ENCODE measurements at places on chromosomes 2 and 18. TPM values are rescaled to one million over a fixed set of nuclear protein-coding genes. Genes with fewer than 3 reads are reported as not detected.

Gene HOXD13
- total RNA-seq: 0.27 TPM

Gene ERBB4
- total RNA-seq: not detected

Gene CYP27C1
- 4.7 TPM for total RNA-seq

Gene RUFY4
- not detected for total RNA-seq

Gene RPRD1A
- 22.2 TPM for total RNA-seq

Gene NTSR2
- not detected for total RNA-seq

Gene FAHD2B
- total RNA-seq: 11.7 TPM

Gene LDAH
- 14.4 TPM for total RNA-seq

Gene ACOXL
- not detected for total RNA-seq

Gene PLA2R1
- 1.9 TPM for total RNA-seq

Gene ATP6V1B1
- total RNA-seq: 2.7 TPM

Gene ITSN2
- 23.2 TPM for total RNA-seq

Gene LOXHD1
- total RNA-seq: not detected

Gene PRKAG3
- total RNA-seq: not detected

Gene SYT4
- total RNA-seq: not detected

Gene SCN2A
- not detected for total RNA-seq

Gene PLGLB2
- total RNA-seq: 0.23 TPM

Gene CLEC4F
- total RNA-seq: not detected

Gene PIGN
- total RNA-seq: 7.5 TPM

Gene MEMO1
- 82.1 TPM for total RNA-seq

Gene SLC38A11
- total RNA-seq: not detected

Gene GALR1
- total RNA-seq: not detected

Gene KCNS3
- total RNA-seq: 1.1 TPM

Gene MAPRE3
- 9.8 TPM for total RNA-seq

Gene BOK
- total RNA-seq: 35.5 TPM

Gene GALM
- 17.2 TPM for total RNA-seq

Gene INSIG2
- total RNA-seq: 10.3 TPM

Gene POTEC
- total RNA-seq: not detected

Gene CERKL
- 0.15 TPM for total RNA-seq

Gene TUBA3D
- 11.1 TPM for total RNA-seq

Gene GAREM1
- 4.3 TPM for total RNA-seq

Gene GPBAR1
- total RNA-seq: 0.31 TPM

Gene CNNM3
- total RNA-seq: 13.0 TPM
